ENCODE measurements at places on chromosomes 1 and 21.

DNA sequence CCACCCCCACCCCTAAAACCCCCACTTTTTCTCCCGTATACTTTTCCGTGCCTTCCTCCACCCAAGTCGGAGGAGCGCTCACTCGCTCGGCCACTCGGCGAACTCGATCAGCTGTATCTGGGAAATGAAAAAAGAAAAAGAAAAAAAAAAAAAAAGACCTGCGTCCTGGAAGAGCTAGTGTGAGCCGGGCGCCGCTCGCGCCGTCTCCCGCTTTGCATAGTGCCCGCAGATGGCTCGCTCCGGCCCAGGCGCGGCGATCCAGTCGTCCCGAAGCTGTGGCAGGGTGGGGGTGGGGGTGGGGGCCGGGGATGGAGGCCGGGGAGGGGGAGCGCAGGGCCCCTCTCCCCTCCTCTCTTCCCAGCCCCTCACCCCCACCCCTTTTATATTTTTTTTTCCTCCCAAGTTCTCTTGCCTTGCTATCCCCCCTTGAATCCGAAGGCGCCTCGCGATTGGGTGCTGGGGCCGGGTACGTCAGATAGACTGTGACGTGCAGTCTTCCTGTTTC is 299 bp upstream of the PROX1 start:
- peak; percentile 23 for DNase-seq

DNA sequence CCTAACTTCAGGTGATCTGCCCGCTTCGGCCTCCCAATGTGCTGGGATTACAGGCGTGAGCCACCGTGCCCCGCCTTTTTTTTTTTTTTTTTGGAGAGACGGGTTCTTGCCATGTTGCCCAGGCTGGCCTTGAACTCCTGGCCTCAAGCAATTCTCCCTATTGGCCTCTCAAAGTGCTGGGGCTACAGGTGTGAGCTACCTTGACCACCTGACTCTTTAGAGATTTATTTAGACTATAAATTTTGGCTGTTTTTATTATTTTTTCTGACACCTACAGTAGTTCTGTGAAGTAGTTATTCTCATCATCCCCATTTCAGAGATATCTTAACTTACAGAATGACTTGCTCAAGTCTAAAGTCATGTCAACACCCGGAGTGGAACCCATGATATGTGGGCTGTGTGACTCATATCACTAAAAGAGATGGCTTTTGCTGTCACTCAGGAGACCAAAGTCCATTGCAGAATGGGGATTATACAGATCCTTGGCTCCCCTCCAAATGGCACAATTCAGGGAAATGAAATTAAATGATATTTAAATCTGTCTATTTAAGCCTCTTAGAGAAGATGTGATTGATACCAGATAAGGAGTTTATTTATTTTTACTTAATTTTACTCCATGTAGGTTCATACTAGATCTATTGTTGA is 93.2 kb downstream of the CTH start:
- no peak for DNase-seq

DNA sequence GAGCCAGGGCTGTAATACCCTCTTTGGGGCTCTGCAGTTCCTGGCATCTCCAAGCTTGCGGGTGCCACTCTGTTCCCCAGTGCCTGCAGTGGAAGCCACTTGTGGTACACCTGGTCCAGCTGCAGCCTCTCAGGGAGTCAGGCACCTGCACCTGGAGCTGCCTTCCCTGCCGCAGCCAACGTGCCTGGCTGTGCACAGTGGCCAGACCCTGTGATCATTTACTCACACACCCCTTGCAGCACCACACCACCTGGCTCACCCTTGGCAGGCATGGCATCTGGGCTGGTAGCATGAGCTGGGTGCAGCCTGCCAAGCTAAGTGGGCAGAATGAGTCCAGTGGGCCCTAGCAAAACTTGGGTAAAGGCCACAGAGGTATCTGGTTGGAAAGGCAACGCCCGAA is 51.1 kb upstream of the NTPCR start:
- DNase-seq, result no peak

GRCh38 chr1:103561643-103562395 is 9.6 kb upstream of the AMY2B start:
- DNase-seq, result no peak

DNA sequence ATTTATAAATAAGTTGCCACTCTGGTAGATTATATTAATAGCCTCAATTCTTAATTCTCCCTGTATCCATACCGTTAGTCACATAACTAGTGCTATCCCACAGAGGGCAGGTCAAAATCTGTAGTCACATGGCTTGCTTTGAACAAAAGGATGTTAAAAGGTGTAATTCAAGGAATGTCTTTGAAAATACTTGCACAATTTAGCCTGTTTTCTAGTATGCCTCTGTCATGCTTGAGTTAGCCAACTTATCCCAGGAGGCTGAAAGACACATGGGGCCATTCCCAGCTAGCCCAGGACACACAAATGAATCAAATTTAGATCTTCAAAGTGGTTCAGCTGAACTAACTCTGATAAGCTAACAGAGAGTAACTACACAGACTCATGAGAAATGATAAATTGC is 758.5 kb upstream of the NEGR1 start:
- DNase-seq, result no peak

GRCh38 chr1:240691501-240691900 is 79.5 kb upstream of the GREM2 start:
- DNase-seq, result no peak

DNA sequence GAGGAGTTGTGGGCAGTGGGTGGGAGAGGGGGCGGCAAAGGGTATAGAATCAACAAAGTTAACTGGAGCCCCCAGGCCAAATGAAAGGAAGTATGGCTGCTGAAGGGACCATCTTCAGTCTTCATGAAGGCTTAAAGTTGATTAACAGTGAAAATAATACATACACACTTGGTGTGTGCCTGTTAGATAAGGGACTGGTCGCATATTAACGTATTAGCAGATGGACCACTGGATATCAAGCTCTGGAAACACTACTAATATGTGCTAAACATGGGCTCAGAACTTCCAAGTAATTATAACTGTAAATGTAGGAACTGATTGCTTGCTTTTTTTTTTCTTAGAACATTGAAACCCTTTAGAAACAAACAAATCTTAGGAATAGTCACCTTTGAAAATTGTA is 224.7 kb upstream of the KIAA0040 start:
- DNase-seq, result no peak

DNA sequence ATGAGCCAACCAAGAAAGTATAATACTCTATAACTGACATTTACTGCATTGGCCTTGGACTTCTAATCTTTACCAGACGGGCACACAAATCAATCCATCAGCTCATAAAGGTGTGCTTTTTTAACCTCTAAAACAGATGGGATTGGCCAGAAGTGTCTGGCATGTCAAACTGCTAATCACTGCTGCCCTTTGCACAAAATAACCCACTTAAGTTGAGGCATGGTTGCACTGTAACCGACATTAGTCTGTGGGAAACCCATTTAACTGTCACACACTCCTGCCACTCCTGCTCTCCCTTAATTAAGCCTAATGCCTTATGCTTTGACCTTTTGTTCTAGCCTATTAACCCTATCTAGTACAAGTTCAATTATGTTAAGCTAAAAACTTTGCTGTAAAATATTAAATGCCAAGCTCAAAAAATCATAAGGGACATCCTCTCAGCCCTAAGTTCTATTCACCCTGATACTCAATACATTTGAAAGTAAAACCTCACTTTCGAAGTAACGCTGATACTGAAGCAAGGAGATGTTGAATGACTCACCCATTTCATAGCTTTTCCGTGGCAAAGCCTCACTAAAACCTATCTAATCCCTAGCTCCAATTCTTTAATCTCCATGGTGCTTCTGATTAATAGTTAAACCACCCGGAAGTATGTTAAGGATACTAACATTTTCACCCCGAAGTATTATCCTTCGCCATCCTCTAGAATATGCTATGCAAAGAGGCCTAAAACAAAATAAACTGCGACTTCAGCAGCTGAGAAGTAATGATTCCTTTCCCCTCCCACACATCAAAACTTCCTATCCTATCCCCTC is 12.9 kb downstream of the NRIP1 start:
- DNase-seq, result no peak

DNA sequence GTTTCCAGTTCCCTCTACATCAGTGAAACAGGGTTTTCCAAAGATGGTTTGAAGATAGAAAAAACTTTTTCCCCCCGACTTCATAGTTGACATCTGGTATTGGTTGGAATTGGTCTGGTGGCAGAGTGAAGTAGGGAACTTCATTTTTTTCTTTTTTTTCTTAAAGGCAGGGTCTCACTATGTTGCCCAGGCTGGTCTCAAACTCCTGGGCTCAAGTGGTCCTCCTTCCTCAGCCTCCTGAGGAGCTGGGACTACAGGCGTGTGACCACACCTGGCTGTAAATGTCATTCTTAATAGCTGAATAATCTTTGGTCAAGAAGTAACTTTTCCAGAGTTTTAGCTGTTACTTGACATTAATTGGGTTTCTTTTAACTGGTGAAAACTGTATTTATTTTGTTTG is 21.7 kb downstream of the ZBTB37 start:
- DNase-seq, result no peak

- DNase-seq, result no peak
These were observed 28.9 kb upstream of the APP start for GRCh38 chr21:26199456-26199855.

DNA sequence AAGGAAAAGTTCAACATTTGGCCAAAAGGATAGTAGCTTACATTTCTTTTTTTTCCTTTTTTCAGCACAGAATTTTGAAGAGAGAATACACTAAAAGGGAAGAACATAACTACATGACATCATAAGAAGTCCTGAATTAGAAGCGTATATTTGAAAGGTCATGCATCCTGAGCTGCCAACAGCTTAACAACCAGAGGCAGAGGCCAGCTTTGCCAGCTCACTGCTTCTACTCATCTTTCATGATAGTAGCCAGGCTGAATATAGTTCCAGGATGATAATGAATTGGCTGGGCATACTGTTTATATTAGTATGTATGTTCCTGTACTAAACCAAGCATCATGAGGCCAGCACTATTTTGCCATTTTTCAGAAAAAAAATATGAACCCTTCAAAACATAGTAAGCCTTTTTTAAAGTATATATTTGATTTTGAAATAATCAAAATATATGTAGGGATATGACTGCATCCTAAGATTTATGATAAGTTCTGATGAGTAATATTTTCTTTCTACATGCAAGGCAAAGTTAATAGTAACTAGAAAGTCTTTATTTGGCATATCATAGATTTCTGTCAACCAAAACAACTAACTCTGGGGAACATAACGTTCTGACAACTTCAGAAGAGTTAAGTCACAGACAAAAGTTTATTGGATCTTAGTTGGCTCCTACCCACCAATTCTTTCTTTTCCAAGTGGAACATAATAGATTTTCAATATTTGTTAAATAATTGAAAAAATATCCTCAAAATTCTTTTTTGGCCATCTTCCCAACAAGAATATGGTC is 123.2 kb downstream of the DPYD start:
- DNase-seq, result no peak

DNA sequence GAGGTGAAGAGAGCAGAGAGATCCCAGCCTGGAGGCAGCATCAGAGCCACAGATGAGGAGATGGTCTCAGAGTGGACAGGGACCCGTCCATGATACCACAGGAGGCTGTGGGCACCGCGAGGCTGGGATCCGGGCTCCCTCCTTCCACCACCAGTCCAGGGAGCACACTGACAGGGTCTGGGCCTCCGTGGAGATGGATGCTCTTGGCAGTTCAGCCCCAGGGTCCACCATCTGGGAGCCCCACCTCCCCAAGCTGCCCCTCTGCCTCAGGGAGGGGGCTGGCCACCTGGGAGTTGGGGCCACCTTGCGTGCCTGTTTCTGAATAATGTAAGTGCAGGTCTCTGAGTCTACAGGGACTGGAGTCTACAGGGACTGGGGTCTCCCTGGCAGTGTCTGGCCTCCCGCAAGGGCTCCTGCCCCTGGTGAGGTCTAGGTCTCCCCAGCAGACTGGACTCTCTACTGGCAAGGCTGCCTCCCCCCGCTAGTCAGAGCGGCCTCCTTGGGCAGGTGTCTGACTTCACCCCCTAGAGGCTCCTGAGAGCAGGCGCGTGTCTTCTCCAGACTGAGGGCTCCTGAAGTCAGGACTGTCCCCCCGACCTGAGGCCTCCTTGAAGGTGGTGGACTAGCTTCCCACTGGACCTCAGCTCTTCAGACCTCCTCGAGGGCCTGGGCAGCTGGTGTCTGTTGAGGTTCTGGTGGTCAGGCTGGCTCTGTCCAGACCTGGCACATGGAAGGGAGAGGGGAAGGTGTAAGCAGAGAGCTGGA is 218.5 kb downstream of the PTPRU start:
- DNase-seq, result no peak

GRCh38 chr1:221067721-221068120 is 188.5 kb downstream of the HLX start:
- DNase-seq, result no peak

DNA sequence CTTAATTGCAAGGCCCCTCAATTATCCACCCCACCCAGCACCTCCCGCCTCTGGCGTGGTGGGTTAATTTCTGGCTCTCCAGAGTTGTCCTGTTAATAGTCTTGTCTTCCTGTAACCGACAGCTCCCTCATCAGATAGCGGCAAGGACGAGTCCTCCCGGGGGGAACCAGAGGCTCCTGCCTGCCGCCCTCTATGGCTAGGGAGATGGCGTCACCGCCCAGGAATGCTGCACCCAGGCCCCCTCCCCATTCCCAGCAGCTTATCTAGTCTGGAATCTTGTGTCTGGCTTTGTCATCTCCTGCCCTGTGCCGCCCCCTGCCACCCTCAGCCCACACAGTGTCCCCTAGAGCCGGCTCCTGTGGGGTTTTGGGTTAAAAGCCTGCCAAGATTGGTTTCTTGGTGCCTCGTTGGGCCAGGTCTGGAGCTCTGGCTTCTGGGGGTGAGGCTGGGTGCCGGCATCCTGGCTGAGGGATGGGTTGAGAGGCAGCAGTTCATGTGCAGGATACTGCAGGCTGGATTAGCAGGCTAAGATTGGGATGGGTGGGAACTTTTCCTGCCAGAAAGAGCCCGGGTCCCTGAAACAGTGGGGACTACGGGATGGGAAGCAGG is 48.8 kb downstream of the EDN2 start:
- DNase-seq, result no peak

- DNase-seq, result no peak
These were observed 62.0 kb downstream of the TOR1AIP2 start for GRCh38 chr1:179815641-179816040.

DNA sequence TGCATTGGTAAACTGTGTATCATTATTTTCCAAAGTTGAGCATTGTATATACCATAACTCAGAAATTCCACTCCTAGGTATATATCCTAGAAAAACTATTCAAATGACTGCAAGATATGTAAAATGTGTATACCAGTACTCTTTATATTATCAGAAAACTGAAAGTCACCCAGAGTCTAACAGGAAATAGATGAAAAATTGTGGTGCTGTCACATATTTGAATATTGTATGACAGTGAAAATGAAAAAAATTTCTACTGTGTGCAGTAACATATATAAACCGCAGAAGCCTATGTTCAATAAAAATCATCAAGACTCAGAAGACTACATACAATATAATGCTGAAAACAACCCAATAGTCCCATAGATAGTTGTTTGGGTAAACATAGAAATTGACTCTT is 74.4 kb upstream of the LYPLAL1 start:
- DNase-seq, result no peak

DNA sequence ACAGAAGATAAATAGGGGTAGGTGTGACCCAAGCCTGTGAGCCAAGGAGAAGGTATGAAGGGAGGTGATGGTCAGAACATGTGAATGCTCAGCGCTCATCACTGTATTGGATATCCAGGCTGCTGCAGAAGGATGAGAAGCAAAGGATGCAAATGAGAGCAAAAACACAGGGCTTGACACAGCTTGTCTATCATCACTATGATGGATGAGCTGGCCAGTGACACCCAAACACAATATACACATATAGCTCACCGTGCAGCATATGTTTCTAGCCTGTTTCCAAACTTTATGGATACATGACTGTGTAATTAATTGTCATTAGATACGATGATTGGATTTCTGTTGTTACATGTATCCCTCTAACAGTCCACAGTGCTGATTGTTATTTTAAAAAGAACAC is 13.8 kb upstream of the HMGN1 start:
- DNase-seq, result no peak
